Stimulated activated naive CD8-positive, alpha-beta T cell treated with anti-CD3 and anti-CD28 coated beads, Interleukin-15, Interleukin-2, amounts not matched to agents 100 U/mL and 50 U/mL, for 24 hours (primary cell): ENCODE measurements at places on chromosomes 3 and 15.

- DNase-seq: no peak
Measured at GRCh38 chr3:143367171-143367570, 247.6 kb downstream of the CHST2 start.

DNA sequence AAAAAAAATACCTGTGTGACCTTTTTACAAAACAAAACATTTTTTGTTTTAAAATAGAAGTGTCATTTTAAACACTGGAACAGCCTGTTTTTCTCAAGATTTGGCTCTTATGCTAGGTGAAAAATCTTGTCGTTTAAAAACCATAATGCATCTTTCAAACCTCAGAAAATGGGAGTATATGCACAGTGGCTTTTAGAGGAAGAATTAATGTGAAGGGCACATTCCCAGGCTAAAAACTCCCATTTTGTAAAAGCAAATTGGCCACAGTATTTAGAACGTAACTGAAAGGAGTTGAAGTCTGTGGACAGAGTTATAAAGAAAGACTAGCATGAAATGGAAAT, 190.0 kb downstream of the OSBPL10 start:
- no peak for DNase-seq

- DNase-seq: no peak
Measured at GRCh38 chr15:35696767-35697231, 150.8 kb upstream of the DPH6 start.

GRCh38 chr3:38382506-38383080, 36.0 kb downstream of the XYLB start:
- DNase-seq: no peak

GRCh38 chr3:5051772-5052171, 70.3 kb upstream of the ARL8B start:
- no peak for DNase-seq
